ENCODE measurements at places on chromosomes 13 and 19.

DNA sequence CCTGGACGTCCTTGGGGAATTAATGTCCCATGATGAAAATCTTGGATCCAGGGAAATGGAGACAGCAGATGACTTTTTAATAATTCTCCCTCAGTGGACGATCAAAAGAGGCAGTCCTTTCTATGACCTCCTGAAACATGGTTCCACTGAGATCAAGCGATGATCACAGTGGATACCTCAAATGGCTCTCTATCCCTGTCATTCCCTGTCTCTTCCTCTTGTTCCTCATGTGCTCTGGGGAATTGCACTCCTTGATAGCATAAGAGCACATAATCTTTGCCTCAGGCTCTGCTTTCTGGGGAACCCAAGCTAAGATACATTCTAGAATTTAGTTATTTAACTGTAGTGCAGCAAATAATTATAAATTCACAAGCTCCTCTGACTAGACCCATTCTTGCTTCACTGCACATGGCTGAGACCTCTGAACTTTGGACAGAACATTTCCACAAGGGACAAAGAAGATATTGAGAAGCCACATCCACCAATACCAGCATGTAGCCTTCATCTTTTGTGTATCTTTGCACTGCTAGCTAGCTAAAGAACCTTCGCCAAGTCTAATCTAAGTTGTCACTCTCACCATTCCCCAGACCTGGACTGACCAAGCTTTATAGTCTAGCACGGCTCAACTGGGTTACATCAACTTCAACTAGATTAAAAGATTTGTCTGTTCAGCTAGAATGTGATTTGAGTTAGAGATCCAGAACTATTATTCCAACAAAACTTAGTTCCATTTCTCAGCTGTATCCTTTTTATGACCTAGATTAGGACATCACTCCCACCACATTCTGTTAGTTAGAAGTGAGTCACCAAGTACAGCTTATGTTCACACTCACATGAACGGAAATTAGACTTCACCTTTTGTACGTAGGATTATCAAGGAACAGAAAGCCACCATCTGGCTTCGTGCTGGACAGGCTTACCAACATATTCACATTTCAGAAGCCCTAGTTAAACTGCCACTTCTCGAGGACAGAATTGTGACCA lies 142.7 kb downstream of the SUCLA2 start:
- no peak for DNase-seq

GRCh38 chr13:112184851-112185371 lies 118.0 kb downstream of the SOX1 start:
- DNase-seq = no peak

DNA sequence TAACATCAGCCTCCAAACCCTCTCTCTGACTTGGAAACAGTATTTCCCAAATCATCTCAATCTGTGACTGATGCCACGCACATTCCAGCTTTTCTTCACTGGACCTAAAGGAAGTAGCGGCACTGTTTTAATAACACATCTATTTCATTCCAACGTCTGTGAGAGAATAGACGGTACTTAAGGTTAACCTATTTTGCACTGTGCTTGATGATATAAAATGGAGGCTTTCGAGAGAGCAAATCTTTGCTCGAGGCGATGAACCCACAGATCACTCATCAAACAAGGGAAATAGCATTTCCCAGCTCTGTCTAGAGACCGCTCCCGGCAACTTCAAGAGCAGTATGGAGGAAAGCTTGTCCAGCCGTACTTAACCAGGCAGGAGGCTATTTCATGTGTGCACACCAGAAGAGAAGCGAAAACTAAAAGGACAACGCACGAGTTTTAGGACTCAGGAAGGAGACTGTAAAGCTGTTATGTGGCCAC lies 2.9 kb downstream of the UBL3 start:
- DNase-seq = no peak

DNA sequence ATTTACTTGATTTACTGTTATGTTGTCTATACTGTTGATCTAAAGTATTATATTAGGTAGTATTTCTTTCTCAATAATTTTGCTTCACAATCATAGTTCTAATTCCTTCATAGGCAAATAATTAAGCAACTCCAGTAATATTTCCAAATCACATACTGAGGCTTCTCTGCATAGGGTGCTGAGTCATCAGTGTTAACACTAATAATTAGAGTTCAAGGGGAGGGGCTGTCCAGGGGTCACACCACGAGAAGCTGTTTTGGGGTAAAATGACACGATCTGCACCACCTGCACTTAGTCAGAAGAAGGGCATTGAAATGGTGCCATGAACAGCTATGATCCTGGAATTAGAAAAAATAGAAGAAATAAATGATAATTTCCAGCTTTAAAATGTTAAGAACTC lies 1230.9 kb upstream of the SLC10A2 start:
- DNase-seq = no peak

DNA sequence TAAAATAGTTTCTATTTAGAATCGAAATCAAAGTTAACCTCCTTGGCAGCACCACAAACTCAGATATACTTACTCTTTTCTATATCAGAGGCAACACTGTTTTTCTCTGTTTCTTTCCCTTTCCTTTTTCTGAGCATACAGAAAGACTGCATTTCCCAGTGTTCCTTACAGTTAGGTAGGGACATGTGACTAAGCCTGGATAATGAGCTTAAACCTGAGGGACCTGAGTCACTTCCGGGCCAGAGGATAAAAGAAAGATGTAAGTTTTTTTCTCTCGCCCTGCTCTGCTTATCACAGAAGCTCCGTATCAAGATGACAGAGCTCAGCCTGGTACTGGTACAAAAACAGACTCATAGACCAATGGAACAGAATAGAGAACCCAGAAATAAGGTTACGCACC lies 531.9 kb downstream of the KLF12 start:
- no peak for DNase-seq

DNA sequence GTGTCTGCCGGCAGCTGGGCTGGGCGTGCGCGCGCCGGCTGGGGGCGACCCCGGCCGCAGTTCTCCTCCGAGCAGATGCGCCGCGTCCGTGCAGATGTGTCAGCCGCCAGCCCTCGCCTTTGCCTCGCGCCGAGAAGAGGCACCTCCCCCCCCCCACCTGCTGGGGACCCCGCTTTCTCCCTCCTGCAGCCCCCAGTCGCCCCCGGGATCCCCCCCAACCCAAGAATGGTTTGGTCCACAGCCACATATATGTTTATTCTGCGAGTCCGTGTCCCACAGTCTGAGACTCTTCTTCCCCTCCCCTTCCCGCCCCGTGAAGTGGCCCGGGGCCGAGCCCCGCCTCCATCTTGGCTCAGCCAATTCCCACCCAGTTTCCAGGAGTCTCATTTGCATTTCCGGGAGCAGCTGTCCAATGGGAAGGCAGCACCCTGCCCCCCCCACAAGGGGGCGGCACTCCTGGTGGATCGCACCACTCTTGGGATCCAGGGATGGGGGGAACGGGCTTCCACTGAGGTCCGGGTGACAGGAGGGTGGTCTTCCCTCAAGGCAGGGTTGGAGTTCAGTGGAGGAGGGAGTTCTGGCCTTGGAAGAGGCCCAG lies 8.6 kb downstream of the ISOC2 start:
- DNase-seq = peak; percentile 72

GRCh38 chr13:99042521-99043250 lies 64.8 kb upstream of the DOCK9 start:
- DNase-seq = no peak

GRCh38 chr19:29482855-29483640 lies 42.7 kb upstream of the VSTM2B start:
- no peak for DNase-seq

DNA sequence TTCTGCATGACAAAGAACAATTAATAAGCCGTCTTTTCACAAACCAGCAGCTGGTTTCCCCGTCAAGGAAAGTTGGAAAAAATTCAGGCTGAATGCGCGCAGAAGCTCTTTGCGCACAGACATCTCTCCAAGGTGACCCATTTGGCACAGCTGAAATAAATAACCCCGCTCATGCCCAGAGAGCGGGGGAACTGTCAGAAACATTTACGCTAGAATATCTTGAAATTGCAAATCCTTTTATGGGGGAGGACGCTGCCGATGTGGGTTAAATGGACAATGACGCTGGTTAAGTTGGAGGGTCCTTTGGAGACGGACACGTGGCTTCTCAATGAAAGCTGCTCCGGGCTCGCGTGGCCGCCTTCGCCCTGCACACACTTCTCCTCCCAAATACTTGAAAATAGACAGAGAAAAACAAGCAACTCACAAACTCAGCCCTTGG lies 30.6 kb downstream of the GSX1 start:
- no peak for DNase-seq

DNA sequence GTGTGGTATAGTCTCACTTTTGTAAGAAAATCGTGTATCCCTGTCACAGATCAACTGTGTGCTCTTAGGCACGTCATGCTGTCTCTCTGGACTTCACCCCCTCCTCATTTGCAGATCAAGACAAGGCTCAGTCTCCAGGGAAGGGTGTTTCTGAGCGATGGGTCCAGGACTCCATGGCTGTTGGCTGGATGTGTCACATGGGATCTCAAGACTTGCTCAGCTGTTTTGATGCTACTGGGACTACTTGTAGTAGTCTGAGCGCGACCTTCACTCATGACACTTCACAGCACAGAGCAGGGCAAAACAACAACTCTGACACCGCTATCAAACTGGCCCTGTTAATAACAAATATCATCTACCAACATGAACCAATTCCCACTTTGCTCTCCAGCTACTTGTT lies 36.2 kb downstream of the SMAD9 start:
- no peak for DNase-seq

DNA sequence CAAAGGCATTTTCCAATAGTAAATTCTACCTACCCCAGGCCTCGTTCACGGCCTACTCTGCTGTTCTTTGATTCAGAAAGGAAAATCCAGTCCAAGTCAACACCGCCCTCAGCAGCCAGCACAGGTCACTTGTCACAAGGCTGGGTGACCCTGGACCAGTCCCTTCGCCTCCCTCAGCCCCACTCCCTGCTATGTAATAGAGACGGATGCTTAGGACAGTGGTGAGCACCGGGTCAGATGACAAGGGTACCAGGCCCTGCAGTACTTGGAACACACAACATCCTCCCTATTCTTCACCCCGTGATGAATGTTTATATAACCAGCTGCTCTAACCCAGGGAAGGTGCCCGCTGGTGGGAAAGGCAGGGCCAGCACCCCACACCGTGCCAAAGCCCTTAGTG lies 14.3 kb downstream of the LATS2 start:
- DNase-seq = no peak

- DNase-seq = no peak
These were observed 130.6 kb downstream of the DLEU7 start for GRCh38 chr13:50712881-50713280.

DNA sequence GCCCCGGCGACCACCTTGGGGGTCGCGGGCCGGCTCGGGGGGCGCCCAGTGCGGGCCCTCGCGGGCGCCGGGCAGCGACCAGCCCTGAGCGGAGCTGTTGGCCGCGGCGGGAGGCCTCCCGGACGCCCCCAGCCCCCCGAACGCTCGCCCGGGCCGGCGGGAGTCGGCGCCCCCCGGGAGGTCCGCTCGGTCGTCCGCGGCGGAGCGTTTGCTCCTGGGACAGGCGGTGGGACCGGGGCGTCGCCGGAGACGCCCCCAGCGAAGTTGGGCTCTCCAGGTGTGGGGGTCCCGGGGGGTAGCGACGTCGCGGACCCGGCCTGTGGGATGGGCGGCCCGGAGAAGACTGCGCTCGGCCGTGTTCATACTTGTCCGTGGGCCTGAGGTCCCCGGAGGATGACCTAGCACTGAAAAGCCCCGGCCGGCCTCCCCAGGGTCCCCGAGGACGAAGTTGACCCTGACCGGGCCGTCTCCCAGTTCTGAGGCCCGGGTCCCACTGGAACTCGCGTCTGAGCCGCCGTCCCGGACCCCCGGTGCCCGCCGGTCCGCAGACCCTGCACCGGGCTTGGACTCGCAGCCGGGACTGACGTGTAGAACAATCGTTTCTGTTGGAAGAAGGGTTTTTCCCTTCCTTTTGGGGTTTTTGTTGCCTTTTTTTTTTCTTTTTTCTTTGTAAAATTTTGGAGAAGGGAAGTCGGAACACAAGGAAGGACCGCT lies 729 bp downstream of the STK11 start:
- DNase-seq = no peak

- no peak for DNase-seq
These were observed 11.3 kb downstream of the RGCC start for GRCh38 chr13:41468631-41469030.

DNA sequence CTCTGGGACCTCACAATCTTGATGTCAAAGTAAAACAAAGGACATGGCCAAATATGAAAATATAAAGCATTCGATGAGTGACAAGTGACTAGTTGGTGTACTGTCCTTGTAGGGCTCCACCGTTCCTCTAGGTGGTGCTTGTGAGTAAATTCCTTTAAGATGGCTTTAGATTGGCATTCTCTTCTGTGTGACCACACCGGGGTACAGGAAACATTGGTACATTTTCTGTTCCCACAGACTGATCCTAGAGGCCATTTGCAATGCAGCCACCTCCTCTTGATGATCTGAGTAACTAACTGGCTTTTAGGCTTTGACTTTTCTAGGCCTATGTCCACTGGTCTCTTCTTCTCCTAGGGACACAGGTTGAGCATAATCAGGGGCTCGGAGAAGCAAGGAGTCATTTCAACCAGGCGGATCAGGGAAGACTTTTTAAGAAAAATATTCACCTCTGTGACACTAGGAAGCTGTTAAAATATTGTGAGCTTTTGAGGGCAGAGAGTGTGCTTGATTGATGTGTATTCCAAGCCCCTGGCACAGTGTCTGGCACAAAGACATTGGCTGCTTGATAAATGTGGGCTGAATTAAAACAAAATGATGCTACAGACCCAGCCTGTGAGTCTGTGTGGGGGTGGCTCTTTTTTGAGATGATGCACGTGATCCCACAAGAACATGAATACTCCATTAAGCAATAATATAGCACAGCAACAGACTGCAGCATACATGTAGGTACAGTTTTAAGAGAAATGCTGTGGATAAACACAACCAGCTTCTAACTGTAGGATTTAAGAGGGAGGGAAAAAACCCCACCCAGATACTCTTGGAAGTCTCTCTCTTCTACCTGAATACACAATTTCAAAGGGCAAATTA lies 21.0 kb downstream of the EPSTI1 start:
- DNase-seq = no peak

GRCh38 chr13:47408546-47409319 lies 511.9 kb upstream of the HTR2A start:
- DNase-seq = no peak

GRCh38 chr13:95298971-95299621 lies 2.2 kb downstream of the ABCC4 start:
- DNase-seq = no peak

DNA sequence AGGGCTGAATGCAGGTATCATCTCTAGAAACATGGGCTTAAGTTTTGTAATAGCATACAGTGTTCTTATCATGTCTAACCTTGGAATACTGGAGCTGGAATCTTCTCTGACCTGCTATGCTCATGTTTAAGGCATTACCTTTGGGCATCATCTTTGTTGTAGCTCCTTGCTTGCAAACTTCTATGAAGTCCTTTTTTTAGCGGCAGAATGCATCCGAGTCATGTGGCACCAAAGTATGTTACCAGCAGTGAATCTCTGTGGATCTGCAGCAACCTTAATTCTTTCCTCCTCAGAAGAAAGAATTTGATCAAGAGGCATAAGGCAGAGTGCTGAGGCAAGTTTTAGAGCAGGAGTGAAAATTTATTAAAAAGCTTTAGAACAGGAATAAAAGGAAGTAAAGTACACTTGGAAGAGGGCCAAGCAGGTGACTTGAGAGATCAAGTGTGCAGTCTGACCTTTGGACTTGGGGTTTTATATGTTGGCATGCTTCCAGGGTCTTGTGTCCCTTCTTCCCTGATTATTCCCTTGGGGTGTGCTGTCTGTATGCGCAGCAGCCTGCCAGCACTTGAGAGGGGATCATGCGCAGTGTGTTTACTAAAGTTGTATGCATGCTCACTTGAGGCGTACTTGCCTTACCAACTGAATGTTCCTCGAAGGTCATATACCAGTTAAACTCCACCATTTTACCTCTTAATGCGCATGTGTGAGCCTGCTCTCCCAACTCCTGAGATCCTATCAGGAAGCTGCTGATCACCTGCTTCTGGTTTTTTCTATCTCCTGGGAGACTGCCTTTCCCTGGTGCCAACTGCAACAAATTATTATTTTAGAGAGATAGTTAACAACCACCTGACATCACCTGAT lies 115.5 kb downstream of the LACC1 start:
- DNase-seq = no peak
